ENCODE measurements at places on chromosomes 3 and 15. TPM values are rescaled to one million over a fixed set of nuclear protein-coding genes. Genes with fewer than 3 reads are reported as not detected.

Gene TRIM69
- 53.9 TPM for total RNA-seq

Gene NEK10
- 11.7 TPM for total RNA-seq

Gene ATP10A
- total RNA-seq: 0.75 TPM

Gene ANKDD1A
- total RNA-seq: 1.4 TPM

- DNase-seq: no peak
Measured at GRCh38 chr3:1380926-1381646, 288.3 kb downstream of the CNTN6 start.

- DNase-seq: no peak
Measured at GRCh38 chr3:138448631-138449030, 14.2 kb downstream of the ESYT3 start.

- DNase-seq: no peak
Measured at GRCh38 chr3:148943506-148944205, 47.7 kb upstream of the GYG1 start.

DNA sequence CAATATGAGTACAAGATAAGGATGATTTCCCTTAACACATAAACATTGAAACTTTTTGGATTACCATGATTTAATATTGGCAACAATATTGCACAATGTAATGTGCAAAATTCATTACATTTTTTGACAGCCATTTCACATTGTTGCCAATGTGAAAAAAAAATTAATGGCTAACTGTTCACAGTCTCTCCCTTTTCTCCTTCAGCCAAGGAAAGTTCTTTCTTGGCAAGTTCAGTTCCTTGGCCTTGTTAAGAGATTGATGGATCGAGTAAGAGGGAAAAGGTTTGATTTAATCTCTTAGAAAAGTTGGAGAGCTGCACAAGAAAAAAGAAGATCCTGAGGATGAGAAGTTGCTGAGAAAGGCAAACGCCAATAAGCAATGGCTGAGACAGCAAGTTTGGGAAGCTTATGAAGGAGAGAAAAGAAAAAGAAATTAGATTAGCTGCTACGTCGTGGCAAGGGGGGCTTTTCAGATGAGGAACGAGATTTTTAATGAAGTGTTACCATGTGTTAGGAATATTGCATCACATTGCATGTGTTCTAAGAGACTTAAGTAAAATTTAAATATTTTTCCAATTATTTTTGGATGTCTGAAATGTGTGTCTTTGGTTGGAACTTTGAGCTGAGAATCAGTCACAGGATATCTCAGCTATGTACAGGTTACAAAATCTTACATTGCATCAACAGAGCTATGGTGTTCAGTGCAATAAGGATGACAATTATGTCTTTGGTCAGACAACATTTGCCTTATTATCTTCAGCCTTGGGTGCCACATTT lies 61.4 kb upstream of the ZNF280D start:
- no peak for DNase-seq
